ENCODE measurements at places on chromosomes 7 and 10. TPM values are rescaled to one million over a fixed set of nuclear protein-coding genes. Genes with fewer than 3 reads are reported as not detected.

The CCDC136 gene
- 3.6 TPM for total RNA-seq

The GFRA1 gene
- 7.4 TPM for total RNA-seq

The MRPS16 gene
- 186 TPM for total RNA-seq

The PPP1R17 gene
- total RNA-seq = not detected

The ZNF37A gene
- total RNA-seq = 6.7 TPM

The TMEM273 gene
- total RNA-seq = not detected
